ENCODE measurements at places on chromosomes 16 and 17.
A peak's percentile ranks its signal among the peaks of the same experiment; 100 is the strongest.

DNA sequence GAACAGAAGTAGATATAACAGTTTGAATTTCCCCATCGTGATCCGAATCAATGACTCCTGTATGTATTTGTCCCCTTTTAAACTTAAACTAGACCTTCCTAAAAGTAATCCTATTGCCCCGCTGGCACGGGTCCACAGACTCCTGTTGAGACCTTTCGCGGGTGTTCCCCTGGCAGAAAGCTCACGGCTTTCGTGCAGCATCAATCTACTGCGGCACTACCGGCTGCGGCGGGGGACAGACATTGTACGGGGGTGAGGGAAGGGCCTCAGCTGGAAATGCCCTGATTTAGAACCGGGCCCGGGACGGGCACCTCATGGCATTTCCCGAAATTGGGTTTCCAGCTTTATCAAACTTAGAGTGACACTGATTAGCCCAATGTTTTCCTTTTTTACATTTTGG is 14.6 kb downstream of the IL32 start:
- no peak for DNase-seq

GRCh38 chr17:9973669-9974447 is 68.8 kb upstream of the RCVRN start:
- no peak for DNase-seq

- no peak for DNase-seq
Observed at GRCh38 chr16:57277586-57277985, 6.9 kb downstream of the PLLP start.

GRCh38 chr16:83248735-83249463 is 558.9 kb upstream of the HSBP1 start:
- no peak for DNase-seq

GRCh38 chr17:68771867-68772515 is 170.8 kb upstream of the FAM20A start:
- no peak for DNase-seq

DNA sequence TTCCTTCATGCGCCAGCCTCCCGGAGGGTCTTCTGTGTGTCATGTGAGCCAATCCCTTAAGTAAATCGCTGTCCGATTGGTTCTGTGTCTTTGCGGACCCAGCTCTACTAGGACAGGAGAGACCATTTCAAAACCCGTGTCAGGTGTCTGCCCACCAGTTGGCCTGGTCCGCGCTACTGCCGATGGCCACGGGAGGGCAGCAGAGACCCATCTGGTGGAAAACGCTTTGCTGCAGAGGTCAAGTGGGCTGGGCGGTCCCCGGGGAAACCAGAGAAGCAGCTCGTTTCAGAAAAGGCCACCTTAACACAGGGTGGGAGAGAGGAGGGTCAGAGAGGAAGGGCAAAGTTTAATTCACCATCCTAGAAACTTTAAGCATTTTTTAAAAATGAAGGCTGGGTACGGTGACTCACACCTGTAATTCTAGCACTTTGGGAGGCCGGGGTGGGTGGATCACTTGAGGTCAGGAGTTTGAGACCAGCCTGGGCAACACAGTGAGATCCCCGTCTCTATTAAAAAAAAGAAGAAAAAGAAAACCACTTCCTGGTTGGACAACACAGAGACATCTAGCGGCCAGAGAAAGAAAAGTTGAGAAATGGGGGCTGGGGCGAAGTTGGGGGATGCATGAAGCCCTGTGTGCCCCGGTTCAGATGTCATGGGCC is 2.8 kb upstream of the CIBAR2 start:
- peak; percentile 97 for DNase-seq
